LoVo (cell line): ENCODE measurements at places on chromosomes 2 and 18.

GRCh38 chr2:190177249-190178040 lies 114.9 kb upstream of the MSTN start:
- DNase-seq, result no peak

DNA sequence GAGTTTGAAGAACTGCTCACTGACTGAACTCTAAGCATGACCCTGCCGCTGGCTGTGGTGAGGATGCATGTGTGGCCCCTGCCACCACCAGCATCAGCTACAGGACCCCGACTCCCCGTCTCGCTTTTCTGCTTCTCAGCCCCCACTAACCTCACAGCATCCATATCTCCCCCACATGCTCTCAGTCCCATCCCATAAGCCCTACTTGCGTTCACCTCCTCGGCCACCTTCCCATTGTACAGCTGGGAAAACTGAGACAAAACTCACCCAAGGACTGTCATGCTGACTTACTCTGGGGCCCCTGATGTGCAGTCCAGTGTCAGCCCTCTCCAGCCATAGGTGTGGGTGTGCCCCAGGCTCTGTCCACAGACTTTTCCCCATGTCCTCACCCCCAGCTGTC lies 104.2 kb upstream of the SH3BP4 start:
- DNase-seq, result no peak

GRCh38 chr2:58957188-58957840 lies 716.2 kb upstream of the FANCL start:
- no peak for DNase-seq

DNA sequence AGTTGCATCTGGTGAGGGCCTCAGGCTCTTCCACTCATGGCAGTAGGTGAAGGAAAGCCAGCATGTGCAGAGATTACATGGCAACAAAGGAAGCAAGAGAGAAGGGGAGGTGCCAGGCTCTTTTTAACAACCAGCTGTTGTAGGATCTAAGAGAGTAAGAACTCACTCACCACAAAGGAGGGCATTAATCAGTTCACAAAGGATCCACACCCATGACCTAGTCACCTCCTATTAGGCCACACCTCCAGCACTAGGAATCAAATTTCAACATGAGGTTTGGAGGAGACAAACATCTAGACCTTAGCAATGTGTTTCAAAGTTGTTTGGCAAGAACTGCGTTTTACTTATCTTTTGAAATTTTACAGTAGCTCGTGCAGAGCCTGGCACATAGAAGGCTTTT lies 20.5 kb upstream of the REG3A start:
- no peak for DNase-seq
